Activated CD4-positive, alpha-beta T cell treated with anti-CD3 and anti-CD28 coated beads, Interleukin-2, amount 10 ng/mL, durations not matched to agents 24 days and 14 days (primary cell): ENCODE measurements at places on chromosomes 7 and 10. TPM values are rescaled to one million over a fixed set of nuclear protein-coding genes. Genes with fewer than 3 reads are reported as not detected.

The CFAP70 gene
- 0.17 and 0.33 TPM in 2 replicates for total RNA-seq

GRCh38 chr7:70410134-70410750 is 721.7 kb upstream of the GALNT17 start:
- H3K4me1 ChIP-seq: no peaks in the 10 kb centered on the region
- H3K36me3 ChIP-seq: no peaks in the 10 kb centered on the region
- DNase-seq: no peak
- no peak overlapping the region for H3K4me3 ChIP-seq

- no peak overlapping the region for H3K4me3 ChIP-seq
- H3K27ac ChIP-seq: no peak overlapping the region
- peaks cover 49% of the 10 kb centered on the region for H3K36me3 ChIP-seq
- no peaks in the 10 kb centered on the region for H3K27me3 ChIP-seq
- DNase-seq: no peak
- no peaks in the 10 kb centered on the region for H3K4me1 ChIP-seq
These were observed 17.0 kb downstream of the IL15RA start for GRCh38 chr10:5960070-5960972.

DNA sequence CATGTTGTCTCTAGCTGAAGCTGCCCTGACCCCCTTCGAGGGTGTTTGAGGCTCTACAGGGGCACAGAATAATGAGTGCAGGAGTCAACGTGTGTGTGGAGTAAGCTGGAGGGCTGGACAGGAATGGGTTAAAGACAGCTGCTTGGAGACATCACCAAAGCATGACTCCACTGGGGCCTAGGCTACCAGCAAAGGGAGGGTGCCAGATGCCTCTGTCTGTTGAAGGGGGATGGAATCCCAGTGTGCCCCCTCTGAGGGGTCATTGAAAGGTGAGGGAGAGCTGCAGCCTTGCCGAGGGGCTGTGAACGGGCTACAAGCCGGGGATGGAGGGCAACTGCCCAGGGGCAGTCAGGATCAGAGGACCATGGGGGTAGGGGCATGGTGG is 51.7 kb upstream of the PODXL start:
- no peak overlapping the region for H3K27ac ChIP-seq
- H3K4me3 ChIP-seq: no peak overlapping the region
- H3K36me3 ChIP-seq: no peaks in the 10 kb centered on the region
- H3K27me3 ChIP-seq: peaks cover 12% of the 10 kb centered on the region
- no peak for DNase-seq

The BEND7 gene
- total RNA-seq: not detected in 2 replicates

DNA sequence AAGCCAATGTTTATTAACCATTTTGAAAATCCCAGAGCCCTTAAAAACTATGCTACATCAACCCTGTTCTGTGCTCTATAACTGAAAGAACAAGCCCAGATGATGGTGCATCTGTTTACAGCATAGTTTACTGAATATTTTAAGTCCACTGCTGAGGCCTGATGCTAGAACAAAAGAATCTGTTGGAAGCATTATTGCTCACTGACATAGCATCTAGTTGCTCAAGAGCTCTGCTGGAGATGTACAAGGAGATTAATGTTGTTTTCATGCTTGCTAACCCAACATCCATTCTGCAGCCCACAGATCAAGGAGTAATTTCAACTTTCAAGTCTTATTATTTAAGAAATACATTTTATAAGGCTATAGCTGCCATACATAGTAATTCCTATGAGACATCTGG is 181.3 kb upstream of the FEZF1 start:
- no peaks in the 10 kb centered on the region for H3K36me3 ChIP-seq
- H3K4me1 ChIP-seq: no peaks in the 10 kb centered on the region
- H3K4me3 ChIP-seq: no peak overlapping the region
- no peak overlapping the region for H3K27ac ChIP-seq
- DNase-seq: no peak

- H3K27me3 ChIP-seq: peaks cover 8% of the 10 kb centered on the region
- no peak overlapping the region for H3K27ac ChIP-seq
- no peaks in the 10 kb centered on the region for H3K36me3 ChIP-seq
- no peak overlapping the region for H3K4me3 ChIP-seq
These were observed 9.7 kb upstream of the GDF10 start for GRCh38 chr10:47290338-47290737.

DNA sequence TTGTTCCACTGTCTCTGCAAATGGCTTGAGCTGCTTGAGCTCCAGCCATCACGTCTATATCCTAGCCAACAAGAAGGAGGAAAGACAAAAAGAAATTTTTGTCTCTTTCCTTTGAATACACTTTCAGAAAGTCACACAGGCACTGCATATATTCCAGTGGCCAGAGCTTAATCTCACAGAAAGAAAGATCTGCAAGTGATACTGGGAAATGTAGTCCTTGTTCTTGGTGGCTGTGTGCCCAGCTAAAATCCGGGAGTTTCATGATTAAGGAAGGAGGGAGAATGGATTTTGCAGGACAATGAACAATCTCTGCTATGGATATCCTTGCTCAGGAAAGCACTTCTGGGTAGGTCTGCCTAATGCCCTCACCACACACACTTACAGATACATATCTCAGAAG is 19.5 kb upstream of the DLG5 start:
- peaks cover 2% of the 10 kb centered on the region for H3K27me3 ChIP-seq
- H3K4me3 ChIP-seq: no peak overlapping the region
- H3K4me1 ChIP-seq: no peaks in the 10 kb centered on the region
- H3K27ac ChIP-seq: no peak overlapping the region
- no peak for DNase-seq

- H3K4me3 ChIP-seq: no peak overlapping the region
- H3K36me3 ChIP-seq: no peaks in the 10 kb centered on the region
- H3K27me3 ChIP-seq: peaks cover under 1% of the 10 kb centered on the region
- H3K27ac ChIP-seq: no peak overlapping the region
These were observed 184.0 kb upstream of the HABP2 start for GRCh38 chr10:113368666-113369364.

GRCh38 chr7:96319439-96319838 is 2.5 kb downstream of the SLC25A13 start:
- H3K4me3 ChIP-seq: peak overlapping the region; percentile 94
- peaks cover 7% of the 10 kb centered on the region for H3K36me3 ChIP-seq
- peak overlapping the region; percentile 29 for H3K27ac ChIP-seq
- peaks cover 43% of the 10 kb centered on the region for H3K4me1 ChIP-seq
- no peak for DNase-seq
- peaks cover 3% of the 10 kb centered on the region for H3K27me3 ChIP-seq

- H3K36me3 ChIP-seq: peaks cover 4% of the 10 kb centered on the region
- peaks cover 20% of the 10 kb centered on the region for H3K27me3 ChIP-seq
- no peaks in the 10 kb centered on the region for H3K4me1 ChIP-seq
- H3K4me3 ChIP-seq: no peak overlapping the region
- DNase-seq: no peak
These were observed 1.2 kb downstream of the SORCS1 start for GRCh38 chr10:107163076-107163855.

The RNLS gene
- total RNA-seq: 2.1 and 2.4 TPM in 2 replicates

The EVX1 gene
- not detected in 2 replicates for total RNA-seq

DNA sequence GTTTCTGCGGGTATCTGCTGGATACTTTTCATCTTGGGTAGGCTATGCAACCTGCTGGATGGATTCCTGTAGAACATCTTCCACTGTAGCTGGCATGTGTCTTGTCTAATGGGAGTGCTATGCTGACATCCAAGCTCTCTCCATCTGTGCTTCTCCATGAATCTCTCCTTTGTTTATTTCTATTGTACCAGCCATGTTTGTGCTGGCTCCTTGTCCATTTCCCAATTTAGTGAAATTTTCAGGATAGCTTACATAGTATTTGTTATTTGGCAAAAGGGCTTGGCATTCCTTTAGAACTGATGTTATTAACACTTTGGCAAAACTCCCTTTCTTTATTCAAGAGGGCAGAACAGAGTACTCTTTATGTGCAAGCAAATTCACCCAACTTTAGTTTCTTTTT is 198.0 kb downstream of the CSTF2T start:
- H3K36me3 ChIP-seq: no peaks in the 10 kb centered on the region
- no peaks in the 10 kb centered on the region for H3K4me1 ChIP-seq
- no peak overlapping the region for H3K4me3 ChIP-seq
- no peak for DNase-seq
- H3K27me3 ChIP-seq: peaks cover 1% of the 10 kb centered on the region

GRCh38 chr7:51356849-51357516 is 40.4 kb upstream of the COBL start:
- H3K36me3 ChIP-seq: no peaks in the 10 kb centered on the region
- no peak overlapping the region for H3K4me3 ChIP-seq
- no peaks in the 10 kb centered on the region for H3K4me1 ChIP-seq
- no peaks in the 10 kb centered on the region for H3K27me3 ChIP-seq
- DNase-seq: no peak
- H3K27ac ChIP-seq: no peak overlapping the region

GRCh38 chr7:66929935-66930334 is 8.9 kb downstream of the TMEM248 start:
- peaks cover 35% of the 10 kb centered on the region for H3K4me1 ChIP-seq
- no peaks in the 10 kb centered on the region for H3K27me3 ChIP-seq
- H3K4me3 ChIP-seq: no peak overlapping the region

The MUC12 gene
- total RNA-seq: 0.76 and 1.5 TPM in 2 replicates

The CALY gene
- total RNA-seq: not detected in 2 replicates

- H3K27me3 ChIP-seq: no peaks in the 10 kb centered on the region
- no peaks in the 10 kb centered on the region for H3K4me1 ChIP-seq
- no peak overlapping the region for H3K27ac ChIP-seq
- DNase-seq: no peak
These were observed 156.5 kb upstream of the CHST15 start for GRCh38 chr10:124249812-124250432.

The MMRN2 gene
- total RNA-seq: not detected in 2 replicates

The FEZF1 gene
- total RNA-seq: not detected in 2 replicates

The ASZ1 gene
- not detected in 2 replicates for total RNA-seq

The DRGX gene
- 0.09 TPM in 1 of 2 replicates, not detected in the other for total RNA-seq

The ACTR3C gene
- 7.9 and 11.7 TPM in 2 replicates for total RNA-seq
